ENCODE measurements at places on chromosomes 6 and 20.

DNA sequence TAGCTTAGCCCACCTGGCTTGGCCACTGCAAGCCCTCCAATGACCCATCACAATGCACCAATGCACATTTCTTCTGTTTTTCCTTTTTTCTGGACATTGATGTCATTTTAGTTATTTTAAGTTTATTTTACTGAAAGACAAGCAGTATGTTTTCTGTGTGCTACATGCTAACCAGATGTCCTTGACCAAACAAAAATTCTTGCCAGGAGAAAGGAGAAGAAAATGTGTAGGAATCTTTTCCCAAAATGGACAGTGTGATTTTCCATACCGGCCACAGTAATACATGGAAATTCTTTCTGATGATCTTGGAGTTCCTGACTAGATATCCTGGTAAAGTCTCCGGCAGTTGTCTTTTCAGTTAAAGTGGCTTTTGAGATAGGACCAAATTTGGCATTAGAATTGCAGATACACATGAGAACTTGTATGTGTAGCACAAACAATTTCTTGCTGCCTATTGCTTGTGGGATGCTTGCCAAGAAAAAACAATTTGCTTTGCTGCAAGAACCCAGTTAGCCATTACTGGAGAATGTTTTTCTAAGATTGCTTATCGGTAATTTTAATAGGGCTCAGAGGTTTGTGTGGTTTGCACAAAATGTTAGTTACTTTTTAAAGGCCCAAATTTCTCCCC is 696.5 kb upstream of the CITED2 start:
- DNase-seq, result no peak

- DNase-seq, result peak; percentile 7
Observed at GRCh38 chr6:47168180-47168579, 126.0 kb upstream of the ADGRF1 start.

DNA sequence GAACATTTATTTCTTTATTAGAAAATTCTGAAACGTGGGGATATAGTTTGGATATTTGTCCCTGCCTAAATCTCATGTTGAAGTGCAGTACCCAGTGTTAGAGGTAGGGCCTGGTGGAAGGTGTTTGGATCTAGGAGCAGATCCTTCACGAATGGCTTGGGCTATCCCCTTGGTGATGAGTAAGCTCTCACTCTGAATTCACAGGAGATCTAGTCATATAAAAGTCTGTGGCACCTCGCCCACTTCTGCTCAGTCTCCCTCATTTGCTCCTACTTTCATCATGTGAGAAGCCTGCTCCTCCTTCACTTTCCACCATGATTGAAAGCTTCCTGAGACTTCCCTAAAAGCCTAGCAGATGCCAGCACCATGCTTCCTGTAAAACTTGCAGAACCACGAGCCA is 96.8 kb upstream of the GJE1 start:
- DNase-seq, result no peak

GRCh38 chr6:114375541-114376192 is 32.8 kb upstream of the HS3ST5 start:
- no peak for DNase-seq

- no peak for DNase-seq
Observed at GRCh38 chr6:154766288-154766687, 33.1 kb downstream of the SCAF8 start.

GRCh38 chr6:134918418-134918961 is 31.4 kb downstream of the ALDH8A1 start:
- no peak for DNase-seq

DNA sequence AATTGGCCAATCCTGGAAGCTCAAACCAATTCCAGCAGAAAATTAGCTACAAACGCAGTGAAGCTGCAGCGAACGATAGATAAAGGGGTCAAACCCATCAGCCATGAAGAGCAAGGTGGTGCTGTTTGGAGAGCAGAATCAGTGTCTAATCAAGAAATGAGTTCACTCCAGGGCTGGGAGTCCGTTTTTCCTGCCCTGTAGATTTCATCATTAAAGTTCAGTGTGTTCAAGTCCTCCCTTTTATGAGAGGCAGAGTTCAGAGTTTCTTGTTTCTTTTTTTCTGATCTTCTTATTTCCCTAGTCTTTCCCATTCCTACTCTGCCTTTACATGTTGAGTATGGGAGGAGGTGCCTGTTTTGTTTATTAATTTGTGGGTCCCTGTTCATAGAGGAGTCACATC is 30.4 kb downstream of the SLC17A1 start:
- DNase-seq, result no peak

DNA sequence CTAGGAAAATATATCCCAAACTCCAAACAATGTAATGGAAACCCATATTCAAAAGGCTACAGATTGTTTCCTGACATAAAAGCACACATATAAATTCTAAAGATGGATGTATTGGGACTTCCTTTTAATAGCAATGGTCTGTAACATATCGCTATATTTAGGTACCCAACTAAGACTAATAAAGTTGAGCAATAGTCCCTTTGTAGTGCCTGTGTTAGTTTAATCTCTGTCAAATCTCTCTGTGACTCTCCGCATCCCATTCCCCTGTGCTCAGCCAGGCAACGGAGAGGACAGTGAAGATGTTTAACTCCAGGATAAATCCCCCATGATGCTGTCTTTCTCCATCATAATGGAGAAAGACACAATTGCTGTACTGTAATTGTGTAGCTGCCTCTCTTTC is 19.0 kb downstream of the RCAN2 start:
- DNase-seq, result no peak

DNA sequence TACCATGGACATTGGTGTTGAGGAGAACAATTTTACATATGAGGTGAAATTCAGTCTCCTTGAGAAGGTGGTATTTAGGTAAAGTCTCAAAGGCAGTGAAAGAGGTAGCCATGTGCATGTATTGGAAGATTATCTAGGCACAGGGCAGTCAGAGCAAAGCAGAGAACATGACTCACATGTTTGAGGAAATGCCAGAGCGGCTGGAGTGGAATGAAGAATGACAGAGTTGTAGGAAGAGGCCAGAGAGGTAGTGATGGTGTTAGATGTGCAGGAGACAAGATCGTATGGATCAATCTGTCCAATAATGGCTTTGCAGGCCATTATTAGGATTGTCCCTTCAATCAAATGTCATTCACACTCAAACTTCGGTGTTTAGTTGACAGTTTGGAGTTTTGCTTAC is 449.4 kb upstream of the PTCHD4 start:
- DNase-seq, result no peak

DNA sequence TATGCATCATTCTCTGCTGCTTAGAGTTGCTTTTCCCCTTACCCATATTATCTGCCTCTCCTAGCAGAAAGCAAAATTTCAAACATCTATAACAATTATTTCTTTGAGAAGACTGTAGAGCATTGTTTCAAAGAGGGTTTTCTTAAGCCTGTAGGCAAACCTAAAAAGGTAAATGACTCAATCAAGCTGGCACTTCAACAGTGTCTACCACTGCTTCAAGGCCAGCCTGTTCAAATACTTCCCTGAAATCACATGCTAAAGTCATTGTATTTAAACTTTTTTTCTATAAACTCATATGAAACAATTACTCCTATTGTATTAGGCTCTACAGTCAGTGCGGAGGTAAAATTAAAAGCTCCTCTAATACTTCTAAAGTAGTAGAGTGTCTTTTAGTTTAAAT is 87.1 kb downstream of the OGFRL1 start:
- no peak for DNase-seq

DNA sequence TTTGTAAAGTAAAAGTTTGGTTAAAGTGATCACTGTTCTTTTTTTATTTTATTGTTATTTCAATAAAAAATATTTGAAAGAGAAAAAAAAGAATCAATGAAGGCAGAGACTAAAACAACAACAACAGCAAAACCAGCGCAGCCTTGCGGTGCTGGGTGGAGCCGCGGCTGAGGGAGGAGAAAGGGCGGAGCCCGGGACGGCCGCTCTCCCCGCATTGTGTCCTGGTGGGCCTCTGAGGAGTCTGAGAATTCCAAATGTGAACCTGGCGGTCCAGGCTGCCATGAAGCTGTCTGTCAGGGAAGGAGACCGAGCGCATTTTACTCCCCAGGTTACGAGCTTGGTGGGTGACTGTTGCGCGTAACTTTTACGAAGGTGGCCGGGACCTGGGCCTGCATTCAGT is 43.2 kb downstream of the TMEM242 start:
- no peak for DNase-seq
